ENCODE measurements at places on chromosomes 5 and 9.

DNA sequence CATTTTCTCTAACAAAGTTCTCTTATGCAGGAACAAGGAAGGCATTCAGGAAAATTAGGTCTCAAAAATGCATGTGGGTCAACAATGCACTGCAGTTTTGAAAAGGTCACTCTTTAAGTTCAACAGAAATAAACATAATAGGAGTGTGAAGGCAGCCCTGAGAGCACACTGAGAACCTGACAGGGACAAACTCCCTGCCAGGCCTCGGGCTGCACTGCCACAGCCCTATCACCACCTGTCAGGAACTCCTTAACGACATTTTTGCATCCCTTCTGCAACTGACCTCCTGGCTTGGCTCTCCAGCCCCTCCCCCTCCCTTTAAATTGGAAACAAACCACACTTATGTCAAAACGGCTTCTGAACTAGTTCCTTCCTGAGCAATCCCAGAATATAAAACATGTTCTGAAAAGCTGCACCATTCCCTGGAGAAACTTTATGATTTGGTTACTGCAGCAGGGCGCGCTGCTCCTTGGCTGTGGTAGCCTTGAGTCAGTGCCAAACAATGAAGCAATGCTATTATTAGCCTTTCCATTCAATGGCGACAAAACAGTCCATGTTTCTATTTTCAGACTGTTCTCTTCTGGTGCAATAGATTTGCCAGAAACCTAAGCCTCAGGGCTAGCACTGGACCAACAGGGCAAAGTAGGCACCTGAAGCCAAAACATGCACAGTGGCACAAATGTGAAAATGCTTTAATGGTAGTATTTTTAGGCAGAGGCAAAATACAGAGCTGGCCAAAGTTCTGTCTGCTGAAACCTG is 160.1 kb upstream of the ZNF608 start:
- no peak for DNase-seq

DNA sequence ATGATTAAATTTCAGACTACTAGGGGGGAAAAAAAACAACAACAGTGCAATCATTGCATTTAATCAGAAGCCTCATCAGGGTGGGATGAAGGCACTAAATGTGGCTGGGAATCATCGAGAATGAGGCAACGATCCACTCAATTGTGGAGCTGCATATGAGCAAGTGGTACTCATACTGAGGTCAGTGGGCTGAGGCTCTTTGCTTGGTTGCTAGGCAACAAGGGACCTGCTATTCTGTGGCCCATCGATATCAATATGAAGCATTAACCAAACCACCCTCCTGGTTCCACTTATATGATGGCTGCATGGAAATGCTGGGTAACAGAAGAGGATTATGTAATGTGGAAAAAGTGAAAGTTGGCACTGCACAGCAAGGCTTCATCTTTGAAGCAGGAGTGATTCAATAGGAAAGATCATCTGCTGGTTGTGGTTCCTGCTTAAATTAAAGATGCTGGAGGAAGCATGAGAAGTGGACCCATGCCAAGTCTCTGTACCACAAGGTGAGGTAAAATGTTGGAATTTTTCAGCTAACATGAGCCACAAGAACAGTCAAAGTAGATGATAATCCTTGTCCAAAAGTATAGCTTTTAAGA is 159.8 kb upstream of the HMHB1 start:
- no peak for DNase-seq

DNA sequence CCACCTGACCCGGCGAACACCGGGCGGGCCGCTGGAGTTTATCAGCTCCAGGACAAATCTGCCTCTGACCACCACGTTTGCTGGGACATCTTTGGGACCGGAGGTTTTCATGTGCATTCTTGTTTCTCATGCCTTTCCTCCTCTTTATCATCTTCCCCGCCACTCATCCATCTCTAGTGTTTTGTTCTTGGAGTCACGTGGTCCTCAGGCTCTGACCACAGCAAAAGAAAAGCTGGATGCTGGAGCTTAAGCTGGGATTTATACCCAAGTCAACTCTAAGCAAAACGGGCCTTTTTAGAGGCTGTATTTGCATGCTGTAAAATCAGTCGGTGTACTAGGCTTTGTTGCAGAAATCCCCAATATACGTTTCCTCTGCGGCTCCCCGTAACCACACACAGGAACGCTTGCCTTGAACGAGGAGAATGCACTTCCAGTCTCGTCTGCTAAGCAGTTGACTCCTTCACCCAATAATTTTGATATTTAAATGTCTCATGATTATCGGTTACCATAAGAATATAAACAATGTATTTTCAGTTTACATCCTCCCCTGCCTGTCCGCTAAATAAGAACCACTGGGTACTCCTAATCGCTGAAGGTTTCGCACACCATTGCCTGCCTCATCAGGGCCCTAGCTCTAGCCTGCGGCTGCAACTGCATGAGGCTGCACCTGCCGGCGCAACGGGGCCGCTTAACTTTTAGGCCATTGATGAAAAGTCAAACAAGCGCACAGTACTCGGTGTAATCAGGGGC is 560 bp upstream of the NDUFS6 start:
- no peak for DNase-seq

DNA sequence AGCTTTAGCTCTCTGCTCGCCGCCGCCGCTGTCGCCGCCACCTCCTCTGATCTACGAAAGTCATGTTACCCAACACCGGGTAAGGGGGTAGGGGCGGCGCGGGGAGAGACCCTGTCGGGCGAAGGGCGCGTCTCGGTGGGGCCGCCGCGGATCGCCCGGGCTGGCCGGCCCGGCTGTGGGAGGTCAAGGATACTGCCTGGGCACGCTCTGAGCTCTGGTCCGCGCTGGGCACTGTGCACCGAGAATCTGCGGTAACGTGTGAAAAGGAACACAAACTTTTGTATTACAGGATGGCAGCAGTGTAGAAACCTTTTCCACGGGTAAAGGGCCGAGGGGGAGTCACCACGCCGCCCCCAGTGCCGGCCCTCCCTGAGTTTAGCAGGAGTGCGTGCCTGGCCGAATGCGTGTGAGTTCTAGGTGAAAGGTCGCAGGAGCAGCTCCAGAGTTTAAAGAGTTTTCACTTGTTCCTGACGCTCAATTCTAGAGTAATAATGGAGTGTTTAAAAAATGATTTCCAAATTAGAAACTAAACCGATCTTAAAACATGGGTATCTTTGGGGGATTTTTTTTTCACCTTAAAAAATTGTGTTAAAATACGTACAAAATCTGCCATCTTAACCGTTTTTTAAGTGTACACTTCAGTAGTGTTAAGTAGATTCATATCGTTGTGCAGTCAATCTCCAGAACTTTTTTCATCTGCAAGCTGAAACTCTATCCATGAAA is at the start of gene HSDL2:
TSS of gene HSDL2 (plus strand) at position 7 of the 723 bp plus-strand sequence. CDS start at position 63, 56 bp downstream.
- peak; percentile 13 for DNase-seq

- peak; percentile 0 for DNase-seq
Observed at GRCh38 chr5:61048534-61048933, 103.5 kb downstream of the NDUFAF2 start.

- DNase-seq = no peak
Observed at GRCh38 chr9:127884976-127885490, 7.6 kb upstream of the AK1 start.

- no peak for DNase-seq
Observed at GRCh38 chr5:40991168-40991980, 79.8 kb downstream of the MROH2B start.

GRCh38 chr5:108093186-108093585 is 288.7 kb downstream of the FBXL17 start:
- DNase-seq = peak; percentile 6

GRCh38 chr5:88661806-88662207 is 221.2 kb downstream of the MEF2C start:
- DNase-seq = no peak

DNA sequence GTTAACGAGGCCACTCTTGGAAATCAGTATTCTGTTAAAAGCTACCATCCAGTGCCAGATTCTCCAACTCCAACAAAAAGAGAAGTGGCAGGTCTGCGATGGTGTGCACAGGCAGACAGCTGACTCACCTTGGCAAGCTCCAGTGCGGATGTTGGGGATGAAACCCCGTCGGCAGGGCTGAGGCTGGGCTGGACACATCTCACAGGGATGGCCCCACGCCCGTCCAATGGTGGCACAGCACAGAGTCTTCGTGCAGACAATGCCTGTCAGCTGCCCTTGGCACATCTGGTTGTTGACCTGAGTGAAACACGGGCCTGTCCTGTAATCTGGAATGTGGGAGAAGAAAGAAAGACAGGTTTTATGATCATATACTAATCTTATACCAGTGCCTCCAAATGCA is 73.4 kb downstream of the FBN2 start:
- no peak for DNase-seq

DNA sequence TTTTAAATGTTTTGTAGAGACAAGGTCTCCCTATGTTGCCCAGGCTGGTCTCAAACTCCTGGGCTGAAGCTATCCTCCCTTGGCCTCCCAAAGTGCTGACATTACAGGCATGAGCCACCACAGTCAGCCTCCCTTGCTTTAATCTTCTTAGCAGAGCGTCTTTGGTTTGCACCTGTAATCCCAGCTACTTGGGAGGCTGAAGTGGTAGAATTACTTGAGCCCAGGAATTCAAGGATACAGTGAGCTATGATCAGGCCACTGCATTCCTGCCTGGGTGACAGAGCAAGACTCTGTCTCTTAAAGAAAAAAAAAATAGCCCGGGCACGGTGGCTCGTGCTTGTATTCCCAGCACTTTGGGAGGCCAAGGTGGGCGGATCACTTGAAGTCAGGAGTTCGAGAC is 27.8 kb downstream of the UBE2D2 start:
- DNase-seq = no peak

DNA sequence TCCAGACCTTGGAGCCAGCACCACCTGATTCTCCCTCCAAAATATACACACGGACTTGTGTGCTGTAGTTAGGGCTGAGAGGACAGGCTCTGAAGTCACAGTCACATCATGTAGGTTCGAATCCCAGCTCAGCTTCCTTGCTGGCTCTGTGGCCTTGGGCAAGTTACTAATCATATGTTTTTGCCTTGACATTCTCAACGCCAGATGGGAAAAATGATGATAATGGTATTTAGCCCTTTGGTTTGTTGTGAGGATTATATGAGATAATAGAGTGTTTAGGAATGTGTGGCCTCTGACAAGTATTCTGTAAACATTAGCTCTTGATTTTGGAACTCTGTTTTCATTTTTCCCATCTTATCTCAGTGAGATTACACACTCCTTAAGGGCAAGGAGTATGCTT is 72.5 kb downstream of the PLAC8L1 start:
- DNase-seq = no peak

DNA sequence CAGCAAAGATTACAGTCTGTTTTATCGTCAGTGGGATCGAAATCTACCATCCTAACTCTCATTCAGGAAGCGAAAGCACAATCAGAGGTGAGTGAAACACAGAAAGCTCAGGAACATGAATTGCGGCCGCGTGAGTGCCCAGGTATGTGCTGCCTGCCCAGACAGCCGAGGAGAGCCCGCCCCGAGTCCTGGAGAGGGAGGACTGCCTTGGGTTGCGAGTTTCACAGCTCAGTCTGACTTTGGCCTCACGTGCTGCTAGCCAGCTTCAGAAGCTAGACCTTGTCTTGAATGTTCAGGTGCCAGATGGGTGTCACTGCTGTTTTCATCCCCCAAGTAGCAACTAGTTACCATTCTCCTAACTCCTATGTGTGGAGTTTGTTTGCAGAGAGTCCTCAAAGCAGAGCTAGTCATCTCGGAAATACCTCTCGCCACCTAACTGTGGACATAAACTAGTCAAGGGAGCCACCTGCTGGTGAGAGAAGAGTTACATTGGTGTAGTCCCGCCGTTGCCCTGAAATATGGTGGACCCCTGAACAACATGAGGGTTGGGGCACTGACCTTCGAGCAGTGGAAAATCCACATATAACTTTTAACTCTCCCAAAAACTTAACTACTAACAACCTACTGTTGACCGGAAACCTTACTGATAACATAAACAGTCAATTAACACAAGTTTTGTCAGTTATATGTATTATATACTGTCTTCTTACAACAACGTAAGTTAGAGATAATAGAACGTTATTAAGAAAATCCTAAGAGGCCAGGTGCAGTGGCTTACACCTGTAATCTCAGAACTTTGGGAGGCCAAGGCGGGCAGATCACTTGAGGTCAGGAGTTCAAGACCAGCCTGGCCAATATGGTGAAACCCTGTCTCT is 80.9 kb downstream of the GOLPH3 start:
- peak; percentile 69 for DNase-seq

- DNase-seq = no peak
Observed at GRCh38 chr5:148147415-148147814, 20.9 kb upstream of the SPINK14 start.

DNA sequence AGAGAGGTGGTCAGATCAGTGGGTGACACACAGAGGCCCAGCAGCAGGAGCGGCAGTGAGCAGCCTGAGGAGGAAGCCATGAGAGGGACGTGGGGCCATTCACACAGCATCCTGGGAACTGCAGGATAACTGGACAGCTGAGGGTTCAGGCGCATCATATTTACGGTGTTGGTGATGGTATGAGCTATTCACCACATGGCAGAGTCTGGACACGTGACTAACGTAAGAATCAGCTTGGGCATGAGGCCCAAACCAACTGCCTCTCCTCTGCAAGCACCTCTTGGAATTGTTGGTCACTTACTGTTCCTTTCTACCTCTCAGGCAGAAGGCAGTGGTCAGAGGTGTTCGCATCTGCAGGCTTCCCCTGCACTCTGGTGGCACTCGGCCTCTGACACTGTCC is 141.1 kb downstream of the ENTREP1 start:
- no peak for DNase-seq

- peak; percentile 95 for DNase-seq
Observed at GRCh38 chr9:133238851-133239532, 29.9 kb upstream of the OBP2B start.

DNA sequence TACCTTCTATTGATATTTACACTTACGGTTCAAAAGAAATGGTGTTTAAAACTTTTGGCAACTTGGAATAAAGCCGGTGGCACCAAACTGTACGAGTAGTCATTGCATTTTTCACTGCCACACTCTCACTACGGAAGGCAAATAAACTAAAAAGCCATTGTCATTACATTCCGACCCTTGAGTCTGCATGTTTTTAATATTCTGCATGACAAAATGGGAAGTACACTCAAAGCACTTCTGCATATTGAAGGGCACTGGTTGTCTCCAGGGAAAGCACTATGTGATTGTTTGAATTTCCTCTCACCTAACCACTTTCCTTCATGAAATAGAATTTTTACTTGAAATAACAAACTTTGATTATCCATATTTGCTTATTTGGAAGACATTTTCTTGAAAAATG is 426.3 kb downstream of the CETN3 start:
- no peak for DNase-seq

DNA sequence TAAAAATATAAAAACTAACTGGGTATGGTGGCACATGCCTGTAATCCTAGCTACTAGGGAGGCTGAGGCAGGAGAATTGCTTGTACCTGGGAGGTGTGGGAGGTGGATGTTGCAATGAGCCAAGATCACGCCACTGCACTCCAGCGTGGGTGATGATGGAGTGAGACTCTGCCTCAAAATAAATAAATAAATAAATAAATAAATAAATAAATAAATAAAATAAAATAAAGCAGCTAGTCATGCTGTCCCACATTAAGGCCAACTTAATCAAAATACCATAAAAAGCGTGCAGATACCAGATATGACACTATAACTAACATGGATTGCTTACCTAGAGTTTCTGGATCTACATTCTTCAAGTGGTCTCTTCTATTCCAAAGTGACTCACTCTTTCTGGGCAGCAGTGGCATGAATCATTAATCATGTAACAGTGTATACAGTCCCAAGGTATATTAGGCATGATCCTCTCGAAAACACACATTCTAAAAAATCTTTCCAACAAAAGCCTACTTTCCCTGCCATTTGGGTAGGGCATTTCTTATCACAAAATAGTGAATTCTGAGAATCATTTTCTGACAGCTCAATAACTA is 187.1 kb downstream of the ELAVL2 start:
- DNase-seq = peak; percentile 40

All from H54 (cell line).